Stimulated activated CD4-positive, alpha-beta T cell treated with anti-CD3 and anti-CD28 coated beads, Interleukin-1b, Interleukin-23, amount 100 ng/mL, for 1 hour (primary cell): ENCODE measurements at places on chromosomes 6 and 20.

DNA sequence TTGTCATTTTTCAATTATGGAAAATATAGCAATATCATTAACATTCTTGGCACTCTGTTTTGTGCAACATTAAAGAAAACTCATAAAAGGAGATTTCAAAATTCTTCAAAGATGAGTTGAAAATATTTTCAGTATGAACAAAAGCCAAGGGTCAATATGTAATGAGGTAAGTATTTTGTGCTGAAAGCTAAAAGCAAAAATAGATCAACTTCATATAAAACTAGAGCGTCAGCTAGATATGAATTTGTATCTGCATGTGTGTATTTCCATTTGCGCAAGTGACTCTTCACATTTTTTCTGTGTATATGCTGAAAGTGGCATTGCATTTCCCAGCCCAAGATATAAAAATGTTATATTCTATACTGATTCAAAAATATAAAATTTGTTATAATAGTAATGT lies 492.1 kb upstream of the EYS start:
- no peak for DNase-seq

- no peak for DNase-seq
Measured at GRCh38 chr6:105880030-105880492, 206.1 kb upstream of the PRDM1 start.

GRCh38 chr6:13364842-13365241 lies 36.5 kb upstream of the TBC1D7 start:
- DNase-seq, result no peak

GRCh38 chr20:42155586-42155985 lies 537.4 kb upstream of the CHD6 start:
- no peak for DNase-seq

- DNase-seq, result no peak
Measured at GRCh38 chr20:50320901-50321796, 130.5 kb downstream of the CEBPB start.

GRCh38 chr6:20533746-20534294 lies 437 bp upstream of the CDKAL1 start:
- DNase-seq, result no peak

DNA sequence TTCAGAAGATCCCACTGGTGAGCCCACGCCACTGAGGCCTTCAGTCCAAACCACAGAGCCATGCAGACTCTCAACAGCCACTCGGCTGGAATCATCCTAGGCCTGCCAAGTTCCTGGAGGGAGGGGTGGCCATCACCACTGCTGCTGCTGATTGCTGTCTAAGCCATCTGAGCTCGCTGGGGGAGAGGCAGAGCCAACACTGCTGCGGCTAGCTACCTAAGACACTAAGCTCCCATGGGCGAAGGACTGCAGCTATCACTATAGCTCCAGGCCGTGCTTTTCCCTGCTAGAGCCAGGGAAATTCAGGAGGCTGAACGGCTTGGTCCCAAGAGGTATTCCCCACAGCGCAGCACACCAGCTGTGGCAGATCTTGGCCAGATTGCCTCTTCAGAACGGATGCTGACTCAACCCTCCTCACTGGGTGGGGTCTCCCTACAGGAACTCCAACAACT lies 73.6 kb downstream of the TBC1D32 start:
- no peak for DNase-seq

DNA sequence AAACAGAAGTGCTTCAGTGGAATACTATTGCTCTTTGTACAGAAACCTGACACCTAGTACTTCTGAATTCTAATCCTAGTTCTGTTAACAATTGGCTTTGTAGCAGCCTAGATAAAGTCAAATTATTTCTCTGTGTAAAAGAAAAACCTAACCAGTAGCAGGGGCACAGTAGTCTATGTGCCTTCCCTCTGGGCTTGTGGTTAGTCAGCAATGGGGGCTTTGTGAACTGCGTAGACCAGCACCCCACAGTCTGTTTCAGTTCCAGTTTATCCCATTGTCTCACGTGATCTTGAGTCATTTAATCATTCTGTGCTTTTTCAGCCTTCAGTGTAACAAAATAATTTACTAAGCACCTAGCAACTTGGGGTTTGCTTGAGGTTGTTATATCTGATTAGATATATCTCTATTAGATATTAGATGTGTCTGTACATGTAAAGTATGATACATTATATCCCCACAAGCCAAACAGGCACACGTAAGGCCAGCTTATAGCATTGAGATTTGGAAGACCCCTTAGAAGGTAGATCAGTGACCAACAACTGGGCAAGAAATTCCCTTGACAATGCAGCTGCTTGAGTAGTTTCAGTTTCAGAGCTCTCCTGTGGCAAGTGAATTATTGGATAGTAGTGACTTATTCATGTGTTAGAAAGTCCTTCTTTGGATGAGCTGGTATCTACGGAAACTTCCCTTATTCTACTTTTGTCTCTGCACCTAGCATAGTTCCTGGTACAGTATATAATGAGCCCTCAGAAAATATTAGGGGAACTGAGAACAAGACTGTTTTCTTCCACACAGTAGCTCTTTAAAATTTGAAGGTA lies 27.9 kb upstream of the CCR6 start:
- no peak for DNase-seq

DNA sequence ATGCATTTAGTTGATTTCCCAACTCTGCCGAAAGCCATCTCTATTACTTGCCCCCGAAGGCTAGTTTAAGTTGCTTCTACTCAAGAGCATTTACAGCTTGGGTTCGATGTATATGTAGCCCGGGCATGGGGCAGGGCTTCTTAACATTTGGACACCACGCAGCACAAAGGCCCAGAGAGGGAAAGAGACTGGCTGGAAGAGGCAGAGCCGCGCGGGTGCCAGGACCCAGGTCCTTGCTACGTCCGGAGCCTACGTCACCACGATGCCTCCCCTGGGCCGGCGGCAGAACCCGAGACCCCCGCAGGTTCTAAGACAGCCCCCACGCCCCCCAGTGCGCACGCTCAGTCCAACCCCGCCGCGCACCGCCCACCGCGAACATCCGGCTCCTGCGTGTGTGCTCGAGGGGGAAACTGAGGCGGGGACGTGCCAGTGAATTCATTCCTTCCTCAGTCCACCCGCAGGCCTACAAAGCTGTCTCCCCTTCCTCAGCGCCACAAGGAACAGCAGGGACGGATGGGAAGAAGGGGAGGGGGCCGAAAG lies 367 bp upstream of the PCIF1 start:
- no peak for DNase-seq

- DNase-seq, result no peak
Measured at GRCh38 chr6:71299541-71300470, 11.2 kb downstream of the OGFRL1 start.

GRCh38 chr20:57780398-57780797 lies 70.6 kb upstream of the PMEPA1 start:
- DNase-seq, result no peak

DNA sequence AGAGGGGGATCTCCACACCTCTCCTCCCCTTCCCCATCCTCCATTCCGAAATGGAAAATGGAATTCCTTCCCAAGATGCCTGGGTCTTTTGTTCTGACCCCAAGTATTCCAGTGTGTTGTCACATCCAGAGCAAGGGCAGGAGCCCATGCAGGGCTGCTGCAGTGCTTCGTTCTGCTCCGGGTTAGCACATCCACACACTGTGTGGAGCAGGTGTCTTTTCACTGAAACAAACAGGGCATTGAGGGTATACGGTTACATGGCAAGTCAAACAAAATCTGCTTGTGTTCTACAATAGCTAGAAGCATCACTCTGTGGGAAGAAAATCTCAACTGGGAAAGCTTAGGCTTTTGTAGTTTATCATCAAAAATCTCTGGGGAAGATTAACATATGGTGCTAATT lies 56.9 kb downstream of the LYRM2 start:
- no peak for DNase-seq

DNA sequence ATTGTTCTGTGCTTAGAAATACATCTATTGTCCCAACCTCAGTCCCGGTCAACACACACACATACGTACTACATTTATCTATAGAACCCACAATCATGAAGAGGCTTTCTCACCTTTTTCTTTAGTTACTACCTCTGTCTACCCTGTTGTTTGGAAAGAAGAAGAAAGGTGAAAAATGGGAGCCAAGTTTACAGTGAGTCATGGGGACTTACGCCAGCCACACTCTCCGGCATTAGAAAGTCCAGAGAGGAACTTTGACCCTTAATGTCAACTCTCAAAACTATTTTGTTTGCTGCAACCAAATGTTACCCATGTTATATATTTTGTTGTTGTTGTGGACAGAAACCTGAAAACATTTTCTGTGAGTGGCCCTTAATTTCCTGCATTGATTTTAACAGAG lies 259.1 kb downstream of the ZFAND3 start:
- DNase-seq, result no peak

DNA sequence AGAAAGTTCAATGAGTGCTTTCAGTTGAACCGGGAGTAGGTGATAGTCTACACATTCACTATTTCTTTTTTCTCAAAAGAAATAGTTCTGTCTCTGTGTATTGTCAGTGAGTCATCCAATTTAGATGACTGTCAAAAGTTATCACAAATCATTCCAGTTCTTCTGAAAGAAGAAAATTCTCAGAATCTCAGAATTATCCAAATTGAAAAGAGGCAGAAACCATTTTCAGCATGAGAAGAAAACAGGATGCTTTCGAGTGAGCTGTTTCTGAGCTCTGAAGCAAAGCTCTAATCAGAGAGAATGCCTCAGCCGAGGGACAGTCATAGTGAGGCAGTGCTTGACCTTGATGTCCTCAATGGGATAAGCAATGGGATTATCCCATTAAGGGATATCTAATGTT lies 97.9 kb downstream of the HUS1B start:
- DNase-seq, result no peak

DNA sequence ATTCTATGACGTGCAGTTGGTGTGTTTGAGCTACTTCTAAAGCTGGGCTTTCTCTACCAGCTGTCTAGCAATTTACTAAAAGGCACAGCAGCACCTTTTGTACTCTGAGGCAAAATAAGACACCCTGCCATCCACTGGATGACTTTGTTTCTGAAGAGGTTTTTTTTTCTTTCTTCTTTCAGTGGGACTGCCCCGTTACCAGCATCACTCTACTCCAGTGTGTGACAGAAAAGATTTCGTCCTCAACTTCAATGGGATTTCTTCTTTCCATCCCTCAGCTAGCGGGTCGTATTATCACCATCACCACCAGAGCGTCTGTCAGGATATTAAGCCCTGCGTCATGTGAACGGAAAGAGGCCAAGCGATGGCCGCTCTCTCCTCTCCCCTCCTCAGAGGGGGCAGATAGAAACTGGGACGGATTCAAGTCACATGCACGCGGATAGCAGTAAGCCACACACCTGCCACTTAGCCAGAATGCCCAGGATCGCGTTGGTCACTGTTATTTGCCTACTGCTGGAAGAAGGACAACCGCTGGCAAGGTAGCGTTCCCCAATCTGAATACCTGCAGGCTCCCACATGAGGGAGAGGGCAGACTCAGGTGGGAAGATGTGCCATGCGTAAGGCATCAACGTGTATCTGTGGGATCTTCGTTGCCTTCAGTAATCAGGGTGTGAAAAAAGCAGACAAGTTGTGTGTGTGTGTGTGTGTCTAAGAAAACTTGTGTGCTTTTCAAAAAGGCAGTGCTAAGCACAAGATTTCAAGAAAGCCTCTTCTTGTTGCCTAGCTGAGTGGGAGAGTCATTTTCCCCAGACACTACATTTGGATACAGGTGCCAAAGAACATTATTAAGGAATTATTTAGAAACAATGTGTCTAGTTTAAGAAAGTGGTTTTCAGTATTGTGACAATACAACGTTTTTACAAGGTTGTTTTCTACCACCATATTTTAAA lies 5.4 kb downstream of the FOXF2 start:
- no peak for DNase-seq

GRCh38 chr6:122567034-122567433 lies 43.2 kb upstream of the PKIB start:
- DNase-seq, result no peak

DNA sequence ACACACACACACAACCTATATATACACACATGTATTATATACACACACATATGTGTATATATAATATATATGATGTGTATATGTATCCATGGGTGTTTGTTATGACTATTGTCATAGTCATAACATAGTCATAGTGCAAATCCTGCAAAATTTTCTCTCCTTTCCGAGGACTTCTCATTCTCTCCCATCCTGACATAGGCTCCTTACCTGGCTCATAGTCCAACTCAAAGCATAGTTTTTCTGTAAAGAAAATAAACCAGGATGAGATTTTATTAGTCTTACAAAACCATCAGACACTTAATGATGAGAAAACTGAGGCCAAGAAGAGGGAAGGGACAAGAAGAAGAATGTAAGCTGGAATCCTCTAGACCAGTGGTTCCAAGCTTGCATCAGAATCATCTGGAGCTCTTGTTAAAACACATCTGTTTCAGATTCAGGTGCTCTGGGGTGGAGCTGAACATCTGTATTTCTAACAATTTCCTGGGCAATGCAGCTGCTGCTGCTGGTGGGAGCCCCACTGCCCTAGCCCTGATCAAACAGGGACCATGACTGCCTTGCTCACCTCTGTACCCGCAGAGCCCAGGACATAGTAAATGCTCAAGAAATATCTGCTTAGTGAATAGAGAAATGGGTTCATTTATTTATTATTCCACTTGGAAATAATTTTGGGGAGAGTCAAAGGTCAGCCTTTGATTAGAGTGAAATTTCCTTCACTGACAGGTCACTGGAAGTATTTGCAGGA lies 5.3 kb downstream of the TRIM10 start:
- no peak for DNase-seq

- DNase-seq, result no peak
Measured at GRCh38 chr6:31225735-31226134, 46.2 kb downstream of the HLA-C start.

- DNase-seq, result no peak
Measured at GRCh38 chr6:6579281-6579680, 9.2 kb upstream of the LY86 start.

GRCh38 chr6:134046054-134046453 lies 6.4 kb downstream of the SLC2A12 start:
- DNase-seq, result no peak

DNA sequence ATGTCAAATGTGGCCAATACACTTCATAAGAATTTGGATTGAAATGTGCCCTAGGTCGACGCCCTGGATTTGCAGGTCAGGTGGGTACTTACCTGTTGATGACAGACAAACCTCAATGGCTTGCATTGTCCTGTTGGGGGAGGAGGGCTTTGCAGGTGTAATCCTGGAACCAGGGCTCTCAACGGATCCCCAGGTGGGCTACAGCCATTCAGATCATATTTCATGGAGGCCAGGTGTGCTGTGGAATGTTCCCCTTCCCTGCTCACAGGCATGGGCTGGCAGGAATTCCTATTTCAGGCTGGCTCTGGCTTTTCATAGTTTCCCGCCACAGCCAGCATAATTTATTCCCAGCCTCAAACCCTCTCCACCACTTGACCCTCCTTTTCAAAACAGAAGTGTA lies 254.7 kb downstream of the SMOC2 start:
- DNase-seq, result no peak
